ENCODE measurements at places on chromosomes 5 and 9. TPM values are rescaled to one million over a fixed set of nuclear protein-coding genes. Genes with fewer than 3 reads are reported as not detected.

DNA sequence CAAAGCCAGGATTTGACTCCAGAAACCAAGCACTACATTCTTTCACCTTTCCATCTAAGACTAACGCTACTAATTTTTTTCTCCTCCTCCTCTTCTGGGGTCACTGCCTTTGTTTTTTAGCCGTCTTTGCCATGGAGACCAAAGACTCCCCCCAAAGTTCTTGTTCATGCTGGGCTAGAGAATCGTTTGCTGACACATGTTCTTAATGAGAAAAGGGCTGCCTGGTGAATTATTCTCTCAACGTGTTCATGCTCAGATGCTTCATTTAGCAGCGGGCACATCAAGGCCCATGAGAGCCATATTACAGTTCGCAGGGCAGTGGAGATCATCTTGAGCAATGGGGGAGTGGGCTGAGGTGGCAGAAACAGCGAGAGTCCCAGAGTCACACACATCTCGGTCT is 134.9 kb downstream of the SLIT3 start:
- no peak for DNase-seq

- DNase-seq, result no peak
These were observed 212.2 kb downstream of the SMARCA2 start for GRCh38 chr9:2227144-2227867.

GRCh38 chr5:37962389-37962788 is 122.5 kb upstream of the GDNF start:
- DNase-seq, result no peak

DNA sequence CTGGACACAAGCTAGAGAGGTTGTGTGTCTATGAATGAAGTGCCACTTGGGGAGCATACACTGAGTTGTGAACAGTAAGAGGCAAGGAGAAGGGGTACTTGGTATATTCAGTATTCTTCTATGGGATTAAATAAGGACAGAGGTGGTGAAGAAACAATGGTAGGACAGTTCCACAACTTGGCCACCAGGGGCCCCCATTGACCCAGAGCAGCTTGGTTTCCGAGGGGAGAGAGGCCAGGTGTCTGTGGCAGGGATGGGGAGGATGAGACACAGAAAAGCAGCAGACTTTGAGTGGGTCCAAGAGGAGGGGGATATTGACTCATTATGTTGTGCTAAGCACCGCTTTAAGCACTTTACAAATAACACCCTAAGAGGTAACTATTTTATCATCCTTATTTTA is 220.6 kb downstream of the MELK start:
- no peak for DNase-seq

- no peak for DNase-seq
These were observed 36.8 kb downstream of the ERGIC1 start for GRCh38 chr5:172870715-172871461.

- no peak for DNase-seq
These were observed 114.8 kb downstream of the TLE4 start for GRCh38 chr9:79686381-79687130.

GRCh38 chr5:90530736-90531487 is 1.5 kb upstream of the LYSMD3 start:
- no peak for DNase-seq

- DNase-seq, result no peak
These were observed 105.5 kb downstream of the FEM1C start for GRCh38 chr5:115439042-115439441.

- DNase-seq, result no peak
These were observed 46.5 kb upstream of the FRRS1L start for GRCh38 chr9:109213285-109214121.

DNA sequence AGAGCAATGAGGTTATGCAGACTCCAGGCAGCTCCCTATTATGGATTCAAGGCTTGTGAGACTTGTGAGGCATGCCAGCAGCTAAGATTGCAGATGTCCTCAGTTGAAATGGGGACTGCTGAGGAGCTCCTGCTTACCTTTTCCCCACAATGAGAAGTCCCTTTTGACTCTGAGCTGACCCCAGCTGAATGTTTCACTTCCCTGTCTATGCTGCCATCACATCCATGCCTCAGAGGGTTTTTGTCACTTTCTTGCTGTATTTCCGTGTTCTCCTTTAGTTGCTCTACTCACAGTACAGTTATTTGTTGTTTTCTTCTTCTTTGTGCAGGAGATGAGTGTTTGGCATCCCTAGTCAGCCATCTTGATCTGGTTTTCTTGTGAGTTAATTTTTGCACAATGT is 18.8 kb upstream of the OR2S2 start:
- no peak for DNase-seq

DNA sequence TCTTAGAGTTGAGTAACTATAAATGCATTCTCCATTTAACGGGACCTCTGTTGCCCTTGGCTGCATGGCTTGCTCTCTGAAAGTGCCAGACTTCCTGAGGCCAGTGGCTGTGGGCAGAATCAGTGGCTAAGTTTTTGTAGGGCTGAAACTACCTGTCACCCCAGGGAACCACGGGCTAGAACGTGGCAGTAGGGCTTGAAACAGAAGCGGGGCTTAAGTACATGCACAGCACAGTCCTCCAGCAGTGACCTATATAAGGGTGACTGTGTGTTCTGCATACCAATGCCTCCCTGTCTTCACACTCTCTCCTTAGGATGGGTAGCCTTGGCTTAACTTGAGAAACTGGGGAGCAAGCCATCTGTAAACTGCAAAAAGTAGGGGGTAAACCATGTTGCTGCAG is 43.6 kb upstream of the LRRTM2 start:
- no peak for DNase-seq

DNA sequence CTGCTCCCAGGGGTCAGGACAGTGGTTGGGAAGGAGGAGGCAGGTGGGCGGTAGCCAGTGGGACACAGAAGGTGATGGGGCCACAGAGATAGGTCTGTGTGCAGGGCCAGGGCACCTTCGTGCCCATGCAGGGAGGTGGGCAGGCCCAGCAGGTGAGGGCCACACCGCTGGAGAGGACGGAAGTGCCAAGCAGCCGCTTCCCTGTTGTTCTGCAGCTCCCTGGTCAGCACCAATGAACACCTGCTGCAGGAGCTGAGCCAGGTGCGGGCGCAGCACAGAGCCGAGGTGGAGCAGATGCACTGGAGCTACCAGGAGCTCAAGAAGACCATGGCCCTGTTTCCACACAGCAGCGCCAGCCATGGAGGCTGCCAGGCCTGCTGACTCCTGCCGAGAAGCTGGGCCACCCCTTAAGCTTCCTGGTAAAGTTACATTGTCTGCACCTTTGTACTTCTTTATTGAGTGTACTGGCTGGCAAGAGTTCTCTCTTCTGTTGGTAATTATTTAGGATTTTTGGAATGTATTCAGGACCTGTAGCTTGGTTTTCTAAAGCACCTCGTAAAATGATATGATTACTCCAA is 40.3 kb downstream of the TPPP start:
- DNase-seq, result no peak

- DNase-seq, result no peak
These were observed 483.1 kb upstream of the PIK3R1 start for GRCh38 chr5:67732471-67732870.

DNA sequence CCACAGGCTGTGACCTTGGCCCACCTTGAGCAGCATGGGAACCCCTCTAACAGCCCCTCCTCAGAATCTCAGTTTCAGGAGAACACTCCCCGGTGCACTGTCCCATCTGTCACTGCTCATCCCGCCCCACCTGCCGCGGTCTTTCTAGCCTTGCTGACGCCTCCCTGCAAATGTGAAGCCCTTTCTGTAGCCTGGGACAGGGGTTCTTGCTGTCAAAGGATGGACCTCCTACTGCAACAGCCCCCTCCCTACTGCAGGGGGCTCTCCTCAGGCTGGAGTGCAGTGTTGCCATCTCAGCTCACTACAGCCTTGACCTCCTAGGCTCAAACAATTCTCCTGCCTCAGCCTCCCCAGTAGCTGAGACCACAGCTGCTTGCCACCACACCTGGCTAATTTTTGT is 20.0 kb downstream of the OR2V1 start:
- no peak for DNase-seq

- DNase-seq, result no peak
These were observed 23.0 kb downstream of the BARHL1 start for GRCh38 chr9:132605387-132605786.

DNA sequence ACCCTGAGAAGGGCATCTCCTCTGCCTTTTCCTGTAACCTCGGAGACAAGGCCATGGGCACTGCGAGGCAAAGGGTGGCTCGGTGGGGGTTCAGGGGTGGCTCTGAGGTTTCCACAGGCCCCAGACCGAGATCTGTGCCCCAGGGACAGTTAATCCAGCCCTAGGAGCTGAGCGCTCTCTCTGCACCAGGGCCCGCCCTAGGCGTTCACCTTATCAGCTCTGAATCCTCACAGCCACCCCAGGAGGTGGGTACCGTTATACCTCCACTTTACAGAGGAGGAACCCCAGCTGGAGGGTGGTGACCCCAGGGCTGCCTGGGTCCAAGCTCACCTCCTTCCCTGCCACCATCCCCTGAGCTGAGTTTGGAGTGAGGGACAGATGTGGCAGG is 2.3 kb upstream of the ENG start:
- DNase-seq, result no peak

- no peak for DNase-seq
These were observed 90.1 kb downstream of the THBS4 start for GRCh38 chr5:80125022-80125961.

DNA sequence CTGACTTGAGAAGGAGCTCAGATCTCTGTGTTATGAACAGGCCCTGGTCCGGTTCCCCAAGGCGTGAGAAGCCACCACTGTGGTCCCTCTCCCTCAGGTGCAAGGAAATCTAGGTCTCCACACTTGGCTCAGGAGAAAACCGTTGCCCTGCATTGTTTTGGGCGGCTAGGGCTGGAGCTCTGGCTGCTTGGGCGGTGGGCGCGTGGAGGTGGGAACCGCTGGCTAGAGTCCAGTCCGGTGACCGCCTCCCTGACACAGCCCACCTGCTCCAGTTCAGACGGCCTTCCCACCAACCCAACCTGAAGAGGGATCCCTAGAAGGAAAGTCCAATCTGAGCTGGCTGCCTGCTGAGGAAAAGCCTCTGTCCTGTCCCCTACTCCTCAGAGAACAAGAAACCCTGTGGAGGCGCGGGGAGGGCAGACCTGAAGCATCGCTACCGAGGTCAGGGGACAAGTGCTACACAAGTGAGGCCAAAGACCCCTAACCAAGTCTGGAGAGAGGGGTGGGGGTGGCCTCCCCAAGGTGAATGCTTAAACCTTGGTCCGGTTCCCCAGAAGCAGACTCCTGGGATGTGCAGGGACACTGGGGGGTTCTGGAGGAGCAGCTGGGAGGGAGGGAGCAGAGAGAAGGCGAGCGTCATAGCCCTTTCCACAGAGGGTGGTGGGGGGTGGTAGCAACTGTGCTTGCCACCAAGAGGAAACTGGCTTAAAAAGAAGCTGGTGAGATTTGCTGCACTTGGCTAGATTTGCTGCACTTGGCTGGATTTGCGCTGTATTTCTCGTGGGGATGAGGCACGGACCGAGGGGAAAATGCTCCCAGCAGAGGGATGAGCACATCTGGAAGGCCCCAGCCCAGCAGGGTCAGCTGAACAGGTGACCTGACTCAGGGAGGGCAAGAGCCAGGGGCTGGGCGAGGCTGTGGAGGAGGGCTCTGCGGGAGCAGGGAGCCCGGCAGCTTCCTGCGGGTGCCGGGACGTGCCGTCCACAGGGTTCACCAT is 65.2 kb downstream of the RAPGEF1 start:
- DNase-seq, result no peak

GRCh38 chr5:10480237-10480985 is 38.7 kb downstream of the ROPN1L start:
- no peak for DNase-seq

DNA sequence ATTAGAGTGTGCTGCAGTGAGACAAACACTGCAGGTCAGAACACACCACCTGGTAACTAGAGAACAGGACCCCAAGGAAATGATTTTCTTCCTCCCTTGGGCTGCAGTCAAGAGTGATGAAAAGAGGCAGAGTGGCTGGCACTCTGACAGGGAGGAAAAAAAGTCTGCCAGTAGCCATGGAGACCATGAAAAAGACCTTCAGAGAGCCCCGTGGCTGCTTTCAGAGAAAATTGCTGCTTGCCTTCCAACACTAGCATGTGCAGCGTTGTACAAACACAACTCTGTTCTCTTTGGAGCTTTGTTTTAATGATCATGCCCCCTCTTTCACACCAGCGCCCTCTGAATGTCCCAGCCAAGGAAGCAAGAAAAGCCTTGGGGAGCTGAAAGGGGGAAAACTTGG is 68.8 kb downstream of the ANKRD55 start:
- no peak for DNase-seq

- no peak for DNase-seq
These were observed 602.6 kb downstream of the TLR4 start for GRCh38 chr9:118306801-118307200.

DNA sequence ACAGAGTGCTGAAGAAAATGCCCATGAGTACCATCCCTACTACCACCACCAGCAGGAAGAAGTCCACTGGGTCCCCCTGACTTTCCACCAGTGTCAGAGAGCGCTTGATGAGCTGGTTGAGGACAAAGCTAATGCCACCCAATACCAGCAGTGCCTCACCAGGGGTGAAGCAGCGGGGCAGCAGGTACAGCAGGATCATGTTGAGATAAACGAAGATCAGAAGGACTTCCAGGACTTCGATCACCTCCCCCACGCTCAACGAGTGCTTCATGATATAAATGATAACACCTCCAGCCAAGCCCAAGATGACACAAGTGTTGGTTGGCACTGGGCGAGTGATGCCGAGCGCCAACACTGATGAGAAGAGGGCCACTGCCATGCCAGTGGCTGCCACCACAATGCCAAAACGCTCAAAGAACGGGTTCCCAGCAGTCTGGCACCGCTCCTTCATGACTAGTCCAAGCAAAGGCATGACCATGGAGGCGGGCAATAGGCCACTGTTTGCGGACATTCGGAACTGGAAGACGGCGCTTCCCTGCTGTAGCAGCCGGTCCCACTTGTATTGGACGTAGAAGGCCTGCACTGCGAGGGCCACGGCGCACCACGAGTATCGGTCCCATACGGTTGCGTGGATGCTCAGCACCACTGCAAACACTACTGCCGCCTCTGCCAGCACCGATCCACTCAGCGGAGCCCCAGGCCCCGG is 679 bp downstream of the DOLK start:
- peak; percentile 7 for DNase-seq

GRCh38 chr9:32551276-32552051 is 663 bp upstream of the SMIM27 start:
- DNase-seq, result peak; percentile 76

DNA sequence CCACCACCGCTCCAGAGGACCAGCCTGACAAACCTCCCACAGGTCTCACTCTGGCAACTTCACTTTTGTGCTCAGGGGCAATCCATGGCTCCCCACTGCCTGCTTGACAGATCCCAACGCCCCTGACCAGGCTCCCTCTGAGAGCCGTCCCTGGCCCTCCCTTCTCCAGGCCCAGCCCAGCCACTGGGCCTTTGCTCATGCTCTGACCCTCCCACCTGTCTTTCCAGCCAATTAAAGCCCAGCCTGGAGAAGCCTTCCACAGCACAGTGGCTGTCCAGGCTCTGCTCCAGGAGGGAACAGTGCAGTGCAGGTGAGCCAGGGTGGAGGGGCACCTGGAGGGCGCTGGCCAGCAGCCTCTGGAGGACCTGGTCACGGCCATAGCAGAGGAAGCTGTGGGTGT is 3.3 kb downstream of the ENTPD2 start:
- DNase-seq, result no peak

The EQTN gene
- not detected for total RNA-seq

The NKD2 gene
- 1.5 TPM for total RNA-seq

The GRIN3A gene
- total RNA-seq, result not detected

The TMC1 gene
- 0.38 TPM for total RNA-seq

The LCN1 gene
- not detected for total RNA-seq

The NR5A1 gene
- not detected for total RNA-seq

The SLC4A9 gene
- total RNA-seq, result 0.36 TPM

The NTNG2 gene
- 2.2 TPM for total RNA-seq

The UBTD2 gene
- total RNA-seq, result 7.9 TPM

The IL6ST gene
- total RNA-seq, result 35.3 TPM

The PKD2L2 gene
- total RNA-seq, result not detected

The RFESD gene
- total RNA-seq, result 9.2 TPM

The SH3RF2 gene
- not detected for total RNA-seq

The IL17B gene
- not detected for total RNA-seq

The LMX1B gene
- not detected for total RNA-seq

The WNT8A gene
- not detected for total RNA-seq

The FOXB2 gene
- total RNA-seq, result not detected

Measured in activated CD8-positive, alpha-beta T cell treated with anti-CD3 and anti-CD28 coated beads for 36 hours (primary cell).